ENCODE measurements at places on chromosomes 4 and X.

GRCh38 chr4:32589853-32590252 lies 1869.7 kb downstream of the PCDH7 start:
- no peak for DNase-seq

DNA sequence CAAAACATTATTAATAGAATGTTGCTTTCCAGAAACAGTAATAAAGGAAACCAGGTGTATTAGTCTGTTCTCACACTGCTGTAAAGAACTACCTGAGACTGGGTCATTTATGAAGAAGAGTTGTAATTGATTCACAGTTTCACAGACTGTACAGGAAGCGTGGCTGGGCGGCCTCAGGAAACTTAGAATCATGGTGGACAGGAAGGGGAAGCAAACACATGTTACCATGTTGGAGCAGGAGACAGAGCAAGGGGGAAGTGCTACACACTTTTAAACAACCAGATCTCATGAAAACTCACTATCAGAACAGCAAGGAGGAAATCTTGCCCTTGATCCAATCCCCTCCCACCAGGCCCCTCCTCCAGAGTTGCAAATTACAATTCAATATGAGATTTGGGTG lies 815.8 kb downstream of the TRIML1 start:
- DNase-seq, result no peak

- no peak for DNase-seq
These were observed 600.7 kb downstream of the CCSER1 start for GRCh38 chr4:90727938-90728337.

- no peak for DNase-seq
These were observed 44.1 kb downstream of the QRFPR start for GRCh38 chr4:121336706-121337105.

GRCh38 chrX:136865270-136866158 lies 15.0 kb downstream of the RBMX start:
- DNase-seq, result no peak

- DNase-seq, result no peak
These were observed 13.8 kb downstream of the ATP10D start for GRCh38 chr4:47498899-47499298.

Measured in CD4-positive, alpha-beta T cell treated with Interleukin-4 for 4 hours (primary cell).